ENCODE measurements at places on chromosomes 2 and 18.

GRCh38 chr2:149059822-149060221 lies 21.3 kb downstream of the LYPD6B start:
- no peaks in the 10 kb centered on the region for H3K4me1 ChIP-seq
- H3K27ac ChIP-seq = no peak overlapping the region
- no peaks in the 10 kb centered on the region for H3K36me3 ChIP-seq
- no peak overlapping the region for H3K4me3 ChIP-seq
- peaks cover 10% of the 10 kb centered on the region for H3K27me3 ChIP-seq
- no peak for DNase-seq

DNA sequence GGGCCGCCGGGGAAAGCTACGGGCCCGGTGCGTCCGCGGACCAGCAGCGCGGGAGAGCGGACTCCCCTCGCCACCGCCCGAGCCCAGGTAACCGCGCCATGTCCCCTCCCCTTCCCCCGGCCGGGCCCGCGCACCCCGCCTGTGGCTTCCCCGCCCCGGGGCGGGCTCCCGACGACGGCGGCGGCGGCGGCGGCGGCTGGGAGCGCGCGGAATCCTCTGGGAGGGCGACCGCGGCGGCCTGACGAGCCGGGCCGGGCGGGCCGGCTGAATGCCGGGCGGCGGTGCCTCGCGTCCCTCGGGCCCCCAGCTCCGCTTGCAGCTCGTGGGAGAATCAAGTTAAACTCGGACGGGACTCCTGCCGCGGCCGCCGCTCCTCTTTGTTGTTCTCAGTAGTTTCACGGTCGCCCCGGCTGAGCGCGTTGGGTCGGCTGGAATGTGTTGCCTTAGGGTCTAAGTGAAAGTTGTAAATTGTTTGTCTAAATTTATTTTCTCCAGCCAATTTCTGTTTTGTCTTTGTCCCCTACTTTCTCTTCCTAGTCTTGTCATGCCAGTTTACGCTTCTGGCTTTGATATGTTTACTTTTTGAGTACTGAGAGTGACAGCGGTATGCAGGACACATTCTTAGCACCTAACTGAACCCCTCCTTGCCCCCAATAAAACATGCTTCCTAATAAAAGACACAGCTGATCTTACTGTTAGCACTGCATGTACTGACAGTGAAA lies 685 bp downstream of the SMAD4 start:
- peak; percentile 66 for DNase-seq
- peak overlapping the region; percentile 99 for H3K4me3 ChIP-seq
- H3K27ac ChIP-seq = peak overlapping the region; percentile 97
- H3K27me3 ChIP-seq = no peaks in the 10 kb centered on the region
- peaks cover 43% of the 10 kb centered on the region for H3K36me3 ChIP-seq
- H3K4me1 ChIP-seq = peaks cover 63% of the 10 kb centered on the region

DNA sequence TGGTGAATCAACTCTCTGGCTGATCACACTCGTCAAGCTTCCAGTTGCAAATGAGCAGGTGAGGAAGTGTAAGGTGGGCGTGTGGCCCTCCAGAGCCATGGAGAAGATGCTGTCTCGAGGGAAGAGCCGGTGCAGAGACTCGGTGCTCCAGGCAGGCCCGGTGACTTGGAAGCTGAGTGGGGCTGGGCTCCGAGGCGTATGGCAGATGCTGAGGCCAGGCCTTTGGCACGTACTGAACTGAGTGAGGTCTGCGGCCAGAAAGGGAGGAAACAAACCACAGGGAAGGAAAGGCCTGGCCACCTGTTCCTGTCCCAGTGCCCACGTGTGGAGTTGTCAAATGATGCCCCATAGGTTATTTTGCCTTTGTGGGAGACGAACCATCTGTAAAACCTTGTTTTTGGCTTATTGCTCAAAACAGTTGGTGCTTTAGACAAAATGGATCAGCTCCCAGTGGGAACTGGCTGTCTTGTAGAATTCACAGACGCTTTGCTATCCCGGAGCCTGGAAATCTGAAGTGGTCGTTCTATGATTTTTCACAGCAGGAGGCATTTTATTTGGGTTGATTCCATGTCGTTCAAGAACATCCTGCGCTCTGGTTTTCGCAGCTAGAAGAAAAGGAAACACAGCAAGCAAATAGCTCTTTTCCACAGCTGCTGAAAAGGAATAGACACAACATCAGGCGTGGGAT lies 117.5 kb upstream of the TMEM18 start:
- DNase-seq = no peak
- H3K4me1 ChIP-seq = no peaks in the 10 kb centered on the region
- no peak overlapping the region for H3K27ac ChIP-seq
- H3K4me3 ChIP-seq = no peak overlapping the region

- no peak for DNase-seq
- no peak overlapping the region for H3K4me3 ChIP-seq
- H3K27ac ChIP-seq = no peak overlapping the region
- no peaks in the 10 kb centered on the region for H3K36me3 ChIP-seq
These were observed 12.2 kb upstream of the NFATC1 start for GRCh38 chr18:79383388-79384056.

- H3K27ac ChIP-seq = no peak overlapping the region
- H3K36me3 ChIP-seq = no peaks in the 10 kb centered on the region
- no peak overlapping the region for H3K4me3 ChIP-seq
- H3K27me3 ChIP-seq = peaks cover 6% of the 10 kb centered on the region
- H3K4me1 ChIP-seq = peaks cover 19% of the 10 kb centered on the region
- no peak for DNase-seq
These were observed 120.4 kb upstream of the KLF7 start for GRCh38 chr2:207286106-207286505.

GRCh38 chr18:48661421-48661820 lies 122.6 kb downstream of the CTIF start:
- DNase-seq = no peak
- no peaks in the 10 kb centered on the region for H3K4me1 ChIP-seq
- H3K36me3 ChIP-seq = no peaks in the 10 kb centered on the region
- H3K27me3 ChIP-seq = peaks cover 2% of the 10 kb centered on the region
- no peak overlapping the region for H3K4me3 ChIP-seq

DNA sequence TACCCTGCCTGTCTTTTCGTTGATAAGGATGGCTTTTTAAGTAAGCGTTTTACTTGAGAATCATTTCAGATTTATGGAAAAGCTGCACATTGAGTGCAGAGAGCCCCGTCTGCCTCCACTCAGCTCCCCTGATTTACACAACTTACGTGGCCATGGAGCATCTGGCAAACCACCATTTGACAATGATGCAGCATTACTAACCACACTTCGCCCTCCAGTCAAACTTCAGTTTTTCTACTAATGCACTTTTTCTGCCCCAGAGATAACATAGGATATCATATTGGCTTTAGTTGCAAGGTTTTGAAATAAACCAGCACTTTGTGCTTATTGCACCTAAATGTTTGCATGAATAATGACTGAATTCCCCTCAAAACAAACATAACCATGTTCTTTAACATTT lies 165.1 kb upstream of the TPO start:
- no peaks in the 10 kb centered on the region for H3K4me1 ChIP-seq
- H3K4me3 ChIP-seq = no peak overlapping the region
- no peak for DNase-seq
- no peaks in the 10 kb centered on the region for H3K27me3 ChIP-seq

GRCh38 chr18:77131652-77132368 lies 773 bp downstream of the MBP start:
- DNase-seq = peak; percentile 40
- H3K27me3 ChIP-seq = no peaks in the 10 kb centered on the region
- peaks cover 67% of the 10 kb centered on the region for H3K4me1 ChIP-seq
- peak overlapping the region; percentile 97 for H3K4me3 ChIP-seq
- peak overlapping the region; percentile 94 for H3K27ac ChIP-seq

DNA sequence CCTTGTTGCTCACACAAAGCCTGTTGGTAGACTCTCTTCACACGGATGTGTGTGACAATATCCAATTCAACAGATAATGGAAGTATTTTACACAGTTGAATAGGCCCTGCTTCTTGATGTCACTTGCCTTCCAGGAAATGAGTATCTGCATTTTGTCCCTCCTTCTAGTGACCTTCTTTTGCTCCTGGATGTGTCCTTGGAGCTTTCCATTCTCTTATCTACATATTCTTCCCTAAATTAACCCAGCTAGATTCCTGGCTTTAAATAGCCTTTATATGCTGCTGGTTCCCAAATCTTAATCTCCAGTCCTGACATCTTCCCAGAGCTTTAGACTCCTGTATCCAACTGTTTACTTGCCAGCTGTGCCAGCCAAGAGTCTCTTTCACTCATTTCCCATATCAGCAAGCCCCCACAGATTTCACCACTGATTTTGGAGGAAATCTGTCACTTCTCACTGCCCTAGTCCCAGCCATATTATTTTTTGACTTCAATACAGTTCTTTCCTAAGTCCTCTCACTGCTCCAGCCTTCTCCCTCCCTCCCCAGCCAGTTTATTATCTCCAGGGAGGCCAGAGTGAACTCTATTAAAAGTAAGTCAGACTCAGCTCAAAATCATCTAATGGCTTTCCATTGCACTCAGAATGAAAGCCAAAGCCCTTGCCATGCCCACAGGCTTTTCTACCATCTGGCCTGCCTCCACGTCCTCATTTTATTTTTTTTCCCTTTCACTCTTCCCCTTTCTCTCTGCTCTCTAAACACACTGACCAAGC lies 170.0 kb downstream of the PDE11A start:
- H3K27ac ChIP-seq = no peak overlapping the region
- H3K4me3 ChIP-seq = no peak overlapping the region
- DNase-seq = no peak
- no peaks in the 10 kb centered on the region for H3K36me3 ChIP-seq
- H3K4me1 ChIP-seq = peaks cover 12% of the 10 kb centered on the region

- no peaks in the 10 kb centered on the region for H3K27me3 ChIP-seq
- no peak for DNase-seq
- no peak overlapping the region for H3K27ac ChIP-seq
- H3K4me1 ChIP-seq = no peaks in the 10 kb centered on the region
- no peaks in the 10 kb centered on the region for H3K36me3 ChIP-seq
These were observed 102.9 kb downstream of the NUP35 start for GRCh38 chr2:183227176-183227575.

DNA sequence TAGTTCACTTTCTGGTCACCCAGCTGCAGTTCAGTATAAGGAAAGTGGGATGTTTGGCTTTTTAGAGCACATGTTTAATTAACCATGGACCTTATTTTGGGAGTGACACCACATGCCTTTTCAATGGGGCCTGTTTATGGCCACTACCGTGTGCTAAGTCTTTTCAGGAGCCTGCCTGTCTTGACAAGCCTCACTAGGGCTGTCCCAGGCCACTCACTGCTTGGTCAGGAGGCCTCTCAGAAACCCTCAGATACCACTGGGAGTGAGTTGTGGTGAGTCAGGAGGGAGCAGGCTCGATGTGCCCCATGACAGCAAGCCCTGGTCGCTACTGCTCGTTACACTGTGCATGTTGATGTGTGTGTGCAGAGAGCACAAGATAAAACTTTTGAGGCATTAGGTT lies 123.0 kb downstream of the MAP4K4 start:
- H3K4me1 ChIP-seq = peaks cover 33% of the 10 kb centered on the region
- H3K36me3 ChIP-seq = peaks cover 7% of the 10 kb centered on the region
- H3K27ac ChIP-seq = no peak overlapping the region
- no peaks in the 10 kb centered on the region for H3K27me3 ChIP-seq
- H3K4me3 ChIP-seq = no peak overlapping the region
- DNase-seq = no peak

GRCh38 chr2:240989451-240990265 lies 8.8 kb upstream of the SNED1 start:
- no peaks in the 10 kb centered on the region for H3K27me3 ChIP-seq
- H3K4me3 ChIP-seq = no peak overlapping the region
- no peak overlapping the region for H3K27ac ChIP-seq
- H3K36me3 ChIP-seq = no peaks in the 10 kb centered on the region
- no peaks in the 10 kb centered on the region for H3K4me1 ChIP-seq

DNA sequence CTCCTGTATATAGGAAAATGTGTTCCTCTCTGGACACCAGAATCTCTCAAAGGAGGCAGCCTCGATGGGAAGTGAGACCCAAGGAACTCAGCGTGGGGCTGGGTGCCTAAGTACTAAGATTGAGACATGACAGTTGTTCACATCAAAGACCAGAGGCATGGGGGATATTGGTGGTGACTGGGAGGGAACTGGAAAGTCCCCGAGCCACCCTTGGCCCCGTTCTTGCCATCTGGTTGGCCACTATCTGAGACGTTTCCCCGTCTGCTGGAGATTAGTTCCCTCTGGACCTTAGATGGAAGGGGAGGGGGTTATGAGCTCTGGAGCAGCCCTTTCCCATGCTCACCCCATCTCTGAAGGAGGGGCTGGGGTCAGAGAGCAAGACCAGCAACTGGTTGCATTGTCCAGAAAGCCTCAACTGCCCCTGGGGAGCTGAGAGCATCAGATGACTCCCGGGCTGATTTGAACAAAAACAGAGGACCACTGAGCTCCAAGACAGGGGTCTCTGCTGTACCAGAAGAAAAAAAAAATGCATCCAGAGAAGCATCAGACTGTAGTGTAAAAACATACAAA lies 11.8 kb downstream of the FBLN7 start:
- H3K36me3 ChIP-seq = no peaks in the 10 kb centered on the region
- no peak overlapping the region for H3K27ac ChIP-seq
- H3K4me1 ChIP-seq = peaks cover 9% of the 10 kb centered on the region

DNA sequence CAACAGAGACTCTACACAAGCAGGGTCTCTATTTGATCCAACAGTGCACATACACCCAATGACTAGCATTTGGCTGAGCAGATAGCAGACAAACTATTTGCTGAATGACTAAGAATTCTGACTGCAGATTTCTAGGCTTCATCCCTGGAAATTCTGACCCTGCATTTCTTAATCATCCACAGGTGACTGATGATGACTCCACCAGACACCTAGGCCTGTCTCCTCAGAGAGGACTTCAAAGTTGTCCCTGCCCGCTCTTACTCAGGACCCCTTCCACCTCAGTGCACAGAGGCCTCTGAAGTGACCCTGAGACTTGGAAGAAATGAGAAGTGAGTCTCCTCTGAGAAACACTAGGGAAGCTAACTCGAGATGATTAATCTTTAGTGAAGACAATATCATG lies 51.3 kb downstream of the SEPTIN10 start:
- H3K27me3 ChIP-seq = peaks cover 9% of the 10 kb centered on the region
- H3K4me3 ChIP-seq = no peak overlapping the region
- H3K4me1 ChIP-seq = peaks cover 2% of the 10 kb centered on the region
- DNase-seq = no peak

GRCh38 chr2:28591711-28592335 lies 96.0 kb downstream of the PLB1 start:
- DNase-seq = no peak
- H3K27me3 ChIP-seq = no peaks in the 10 kb centered on the region
- H3K4me3 ChIP-seq = no peak overlapping the region
- H3K36me3 ChIP-seq = no peaks in the 10 kb centered on the region

DNA sequence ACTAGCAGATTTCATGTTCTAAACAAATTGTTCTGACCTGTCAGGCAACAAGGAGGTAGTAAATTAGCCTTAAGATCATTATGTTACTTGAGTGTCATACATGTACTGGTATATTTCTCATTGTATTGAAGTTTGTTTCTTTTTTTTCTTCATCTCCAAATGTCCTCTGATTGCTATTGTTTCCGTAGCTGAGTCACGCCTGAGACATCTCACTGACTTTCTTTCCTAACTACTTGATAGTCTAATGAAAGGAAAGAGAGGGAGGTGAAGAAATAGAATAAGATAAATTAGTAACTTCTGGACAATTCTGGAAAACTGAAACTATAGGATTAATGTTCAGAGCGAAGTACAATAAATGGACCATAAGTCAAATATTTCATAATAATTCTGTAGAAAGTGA lies 1049.9 kb downstream of the TSN start:
- no peak overlapping the region for H3K4me3 ChIP-seq
- H3K27ac ChIP-seq = no peak overlapping the region
- DNase-seq = no peak
- H3K36me3 ChIP-seq = no peaks in the 10 kb centered on the region
- H3K27me3 ChIP-seq = no peaks in the 10 kb centered on the region

All from activated CD8-positive, alpha-beta T cell treated with anti-CD3 and anti-CD28 coated beads, Interleukin-2, amount 10 ng/mL, durations not matched to agents 7 days and 5 days (primary cell).